Omental fat pad (tissue), 4 donors: ENCODE measurements at places on chromosomes 6 and 20. TPM values are rescaled to one million over a fixed set of nuclear protein-coding genes. Genes with fewer than 3 reads are reported as not detected.

The ZNF322 gene
- 20.8 TPM for total RNA-seq

DNA sequence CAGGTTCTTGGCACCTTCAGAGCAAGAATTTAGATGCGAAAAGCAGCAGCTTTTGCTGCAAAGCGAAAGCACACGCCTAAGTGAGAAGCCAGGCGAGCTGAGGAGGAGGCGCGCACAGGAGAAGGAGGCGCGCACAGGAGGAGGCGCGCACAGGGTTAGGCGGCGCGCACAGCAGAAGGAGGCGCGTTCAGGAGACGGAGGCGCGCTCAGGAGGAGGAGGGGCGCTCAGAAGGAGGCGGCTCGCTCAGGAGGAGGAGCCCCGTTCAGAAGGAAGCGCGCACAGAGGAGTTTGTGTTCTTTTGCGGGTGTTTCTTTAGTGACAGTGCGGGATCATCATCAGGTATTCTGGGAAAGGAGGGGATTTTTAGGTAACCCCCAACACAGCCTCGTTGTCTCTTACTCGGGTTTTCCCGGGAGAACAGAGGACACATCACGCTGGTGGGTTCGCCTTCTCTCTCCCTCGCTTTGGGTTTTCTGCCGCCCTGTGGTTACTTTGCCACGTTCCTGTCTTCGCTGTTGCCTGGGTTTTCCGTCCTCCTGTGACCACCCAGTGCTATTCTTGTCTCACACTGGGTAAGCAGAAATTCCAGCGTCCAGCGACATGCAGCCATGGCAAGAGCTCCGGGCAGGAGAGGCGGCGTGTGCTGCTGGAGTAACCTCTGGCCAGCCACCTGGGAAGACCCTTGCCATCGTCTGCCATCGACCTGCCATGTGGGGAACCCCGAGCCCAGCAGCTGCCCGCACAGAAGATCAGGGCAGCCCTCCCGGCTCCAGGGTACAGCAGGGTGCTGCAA lies 47.0 kb downstream of the WDR27 start:
- no peak for DNase-seq

The PDYN gene
- not detected for total RNA-seq

The DPPA5 gene
- total RNA-seq, result not detected

- no peak for DNase-seq
Measured at GRCh38 chr20:1448081-1448620, 18.5 kb downstream of the NSFL1C start.

GRCh38 chr20:47319517-47320252 lies 36.8 kb downstream of the ZMYND8 start:
- DNase-seq, result no peak

GRCh38 chr6:166600931-166601330 lies 14.5 kb upstream of the RAMACL start:
- DNase-seq, result no peak

- DNase-seq, result no peak
Measured at GRCh38 chr6:71332012-71332411, 43.4 kb downstream of the OGFRL1 start.

DNA sequence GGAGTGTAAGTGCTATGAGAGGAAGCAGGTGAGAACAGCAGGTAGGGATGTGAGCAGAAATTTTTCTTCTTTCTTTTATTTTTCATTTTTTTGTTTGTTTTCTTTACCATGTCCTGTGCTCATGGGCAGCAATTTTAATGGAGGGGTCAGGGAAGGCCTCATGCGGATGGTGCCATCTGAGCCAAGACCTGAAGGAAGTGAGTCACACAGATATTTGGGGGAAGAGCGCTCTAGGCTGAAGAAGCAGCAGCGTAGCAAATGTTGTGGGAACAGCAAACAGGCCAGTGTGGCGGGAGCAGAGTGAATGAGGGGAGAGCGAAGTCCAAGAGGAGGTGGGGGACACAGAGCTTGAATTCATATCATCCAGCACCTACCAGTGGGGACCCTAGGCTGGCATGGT lies 12.7 kb downstream of the SPDEF start:
- no peak for DNase-seq
